Posterior vena cava (tissue), 2 donors: ENCODE measurements at places on chromosomes 3 and 15. TPM values are rescaled to one million over a fixed set of nuclear protein-coding genes. Genes with fewer than 3 reads are reported as not detected.

PLA1A gene
- 6.2 TPM for total RNA-seq

TEX9 gene
- total RNA-seq, result 2.4 TPM

HMCES gene
- total RNA-seq, result 25.2 TPM

CADM2 gene
- 0.57 TPM for total RNA-seq

DNA sequence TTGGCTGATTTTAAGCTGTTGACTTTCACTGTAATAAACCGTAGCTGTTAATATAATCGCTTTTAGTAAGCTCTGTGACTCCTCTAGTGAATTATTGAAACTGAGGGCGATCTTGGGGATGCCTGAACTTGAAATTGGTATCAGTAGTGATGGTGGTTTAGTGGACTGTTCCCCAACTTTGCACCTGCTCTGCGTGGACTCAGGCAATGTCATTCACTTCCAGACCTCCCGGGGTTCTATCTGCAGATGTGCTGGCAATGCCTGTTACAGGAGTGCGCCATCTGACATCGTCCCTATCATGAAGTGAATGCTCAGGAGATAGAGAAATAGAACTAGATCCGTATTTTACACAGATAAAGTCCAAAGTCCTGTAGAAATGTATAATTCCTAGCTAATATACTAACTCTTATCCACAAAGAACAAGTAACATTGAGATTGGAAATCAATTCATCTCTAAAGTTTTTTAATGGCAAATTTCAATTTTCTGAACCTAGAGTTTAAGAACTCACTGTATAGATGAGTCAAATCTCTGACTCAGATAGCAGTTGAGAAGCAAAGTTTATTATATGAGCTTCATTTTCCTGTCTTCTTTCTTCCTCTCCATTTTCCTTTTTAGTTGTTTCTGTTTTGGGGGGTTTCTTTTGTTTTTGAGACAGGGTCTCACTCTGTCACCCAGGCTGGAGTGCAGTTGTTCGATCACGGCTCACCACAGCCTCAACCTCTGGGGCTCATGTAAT lies 51.8 kb downstream of the HEG1 start:
- no peak for DNase-seq

DNA sequence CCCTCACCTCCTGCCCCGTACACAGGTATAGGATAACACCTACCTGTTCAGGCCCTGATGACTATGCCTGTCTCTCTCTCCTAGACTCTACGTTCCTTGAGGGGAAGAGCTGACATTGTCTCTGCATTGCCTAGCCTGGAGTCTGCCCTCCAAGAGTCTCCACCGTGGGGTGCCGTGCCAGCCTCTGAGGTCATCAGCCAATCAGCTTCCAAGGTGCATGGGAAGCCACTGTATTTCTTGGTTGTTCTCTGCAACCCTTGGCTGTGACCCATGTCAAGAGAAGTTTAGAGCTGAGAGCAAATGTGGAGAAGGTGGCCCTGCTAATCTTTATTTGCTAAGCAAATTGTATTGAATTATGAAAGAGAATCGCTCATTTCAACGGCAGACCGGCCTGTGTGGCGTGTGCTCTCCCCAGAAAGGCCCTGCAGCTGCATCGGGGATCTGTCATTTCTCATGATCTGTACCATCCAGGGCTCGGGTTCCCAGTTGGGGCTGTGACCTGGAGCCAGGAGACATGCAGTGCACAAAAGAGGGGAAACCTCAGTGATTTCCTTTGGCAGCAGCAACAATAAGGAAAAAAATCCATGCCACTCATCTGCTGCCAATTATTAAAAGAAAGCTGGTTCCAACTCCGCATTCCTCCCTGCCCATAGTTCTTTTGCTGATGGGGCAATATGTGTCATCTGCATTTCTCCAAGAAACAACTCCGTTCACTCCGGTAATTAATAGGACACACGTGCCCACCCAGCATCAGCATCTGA lies 182.2 kb downstream of the MEGF11 start:
- no peak for DNase-seq

GRCh38 chr15:57591822-57592367 lies at the start of gene MYZAP:
MYZAP (plus strand) TSS chr15:57591904; CDS start chr15:57592035, 131 bp downstream.
- DNase-seq, result peak; percentile 85

DNA sequence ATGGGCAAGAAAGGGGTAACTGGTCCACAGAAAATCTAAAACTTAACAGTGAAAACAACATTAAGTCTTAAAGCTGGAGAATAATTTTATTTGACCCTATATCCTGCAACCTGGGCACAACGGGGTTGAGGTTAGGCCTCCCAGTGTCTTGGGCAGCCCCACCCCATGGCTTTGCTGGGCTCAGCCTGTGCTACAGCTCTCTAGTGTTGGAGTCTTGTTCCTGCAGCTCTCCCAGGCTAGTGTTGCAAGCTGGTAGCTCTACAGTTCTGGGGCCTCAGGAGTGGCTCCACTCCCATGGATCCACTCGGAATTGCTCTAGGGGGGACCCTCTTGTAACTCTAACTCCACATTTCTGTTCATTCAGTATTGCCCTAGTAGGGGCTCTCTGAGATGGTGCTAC lies 24.9 kb upstream of the GNB4 start:
- DNase-seq, result no peak

DNA sequence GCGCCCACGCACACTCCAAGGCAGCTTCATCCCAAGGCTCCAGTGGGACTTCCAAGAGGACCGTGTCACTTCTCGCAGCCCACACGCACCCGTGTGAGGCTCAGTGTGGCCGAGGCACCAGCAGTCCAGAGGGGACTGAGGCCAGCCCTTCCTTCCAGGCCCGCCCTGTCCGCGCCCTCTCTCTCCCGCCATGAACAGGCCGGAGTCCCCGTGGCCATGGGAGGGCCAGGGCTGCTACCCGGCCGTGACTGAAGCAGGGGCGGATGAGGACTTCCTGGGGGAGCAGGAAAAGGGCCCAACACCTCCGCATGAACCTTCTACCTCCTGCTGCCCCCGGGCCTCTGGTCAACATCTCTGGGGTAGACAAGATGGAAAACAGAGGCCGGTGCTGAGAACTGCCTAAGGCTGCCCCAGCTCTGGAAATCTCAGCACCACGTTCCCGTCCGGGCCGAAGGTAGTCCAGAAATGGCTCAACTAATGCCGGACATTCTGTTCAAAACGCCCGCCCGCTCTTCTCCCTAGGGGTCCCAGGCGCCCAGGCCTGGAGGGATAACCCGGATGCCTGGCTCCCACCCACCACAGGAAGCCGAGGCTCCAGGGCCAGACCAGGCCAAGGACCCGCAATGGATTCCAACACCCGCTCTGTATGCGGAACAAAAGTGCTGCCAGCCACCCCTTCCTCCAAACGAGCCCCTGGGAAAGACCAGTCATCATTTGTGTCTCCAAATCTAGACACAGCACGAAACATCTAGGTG lies 32.7 kb downstream of the TNK2 start:
- no peak for DNase-seq

DNA sequence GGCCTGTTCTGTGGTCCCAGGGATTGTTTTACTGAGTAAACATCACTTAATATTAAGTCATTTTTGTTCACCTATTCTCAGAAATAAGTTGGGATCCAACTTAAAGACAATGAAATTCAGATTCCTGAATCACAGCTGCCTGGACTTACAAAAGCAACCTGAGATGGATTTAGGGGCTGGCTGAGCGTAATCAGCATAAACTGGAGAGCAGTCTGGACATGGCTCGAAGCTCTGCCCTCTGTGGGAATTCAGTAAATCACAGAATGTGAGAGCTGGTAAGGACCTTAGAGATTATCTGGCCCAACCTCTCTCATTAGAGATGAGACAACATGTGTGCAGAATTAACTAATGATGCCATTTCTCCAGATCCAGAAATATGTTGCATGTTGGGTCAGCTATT lies 23.7 kb downstream of the CCDC80 start:
- no peak for DNase-seq

GRCh38 chr15:67755936-67756335 lies 69.4 kb upstream of the SKOR1 start:
- DNase-seq, result no peak

DNA sequence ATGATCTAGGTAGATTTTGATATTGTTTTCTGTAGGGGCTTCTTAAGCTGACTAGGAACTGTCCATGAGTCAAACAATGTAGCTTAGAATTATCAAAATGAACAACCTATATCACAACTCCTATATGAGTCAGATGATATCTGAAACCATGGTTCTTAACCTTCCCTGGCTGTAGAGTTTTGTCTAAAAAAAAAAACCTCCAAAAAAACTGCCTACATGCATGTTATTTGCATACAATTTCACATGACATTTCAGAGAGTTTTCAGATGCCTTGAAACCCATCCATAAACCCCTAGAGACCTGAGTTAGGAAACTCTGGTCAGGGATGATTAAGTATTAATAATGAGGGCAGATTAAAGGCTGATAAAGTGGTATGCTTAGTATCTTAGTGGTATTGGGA lies 157.0 kb downstream of the CHST2 start:
- DNase-seq, result no peak

- DNase-seq, result no peak
Observed at GRCh38 chr3:10459954-10460754, 45.2 kb downstream of the ATP2B2 start.

- DNase-seq, result no peak
Observed at GRCh38 chr15:43429687-43430086, 58.8 kb downstream of the TUBGCP4 start.

GRCh38 chr3:120625159-120625586 lies 29.0 kb downstream of the NDUFB4 start:
- no peak for DNase-seq
